Ovary (tissue), 10 donors: ENCODE measurements at places on chromosomes 7 and 10.

DNA sequence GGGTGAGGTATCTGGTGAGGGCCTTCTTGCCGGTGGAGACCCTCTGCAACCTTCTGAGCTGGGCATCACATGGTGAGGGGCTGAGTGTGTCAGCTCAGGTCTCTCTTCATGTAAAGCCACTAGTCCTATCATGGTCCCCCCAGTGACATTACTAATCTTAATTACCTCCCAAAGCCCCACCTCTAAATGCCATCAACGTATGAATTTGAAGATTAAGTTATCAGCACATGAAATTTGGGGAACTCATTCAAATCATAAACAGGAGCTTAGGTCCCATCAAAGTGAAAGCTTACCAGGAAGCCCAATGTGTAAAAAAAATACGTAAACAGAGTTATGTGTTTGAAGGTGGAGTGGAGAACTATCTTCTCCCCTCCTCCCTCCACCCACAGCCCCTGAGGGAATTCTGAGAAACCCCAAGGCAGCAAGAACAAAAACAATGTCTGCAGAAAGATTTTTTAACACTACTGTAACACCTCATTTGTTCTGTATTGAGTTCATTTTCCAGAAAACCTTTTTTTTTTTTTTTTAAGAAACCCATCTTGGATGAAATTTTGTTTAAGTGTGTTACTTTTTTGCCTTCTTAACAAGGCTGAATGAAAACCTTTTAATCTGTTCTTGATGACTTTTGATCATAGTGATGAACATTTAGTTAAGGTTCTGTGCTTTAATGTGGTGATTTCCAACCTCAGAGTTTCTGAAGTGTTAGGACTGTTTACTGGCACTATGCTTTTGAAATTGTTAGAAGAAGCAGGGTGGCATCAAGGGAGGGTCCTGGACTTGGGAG is 19.1 kb upstream of the PCGF5 start:
- DNase-seq, result no peak

- peak; percentile 51 for DNase-seq
Measured at GRCh38 chr10:116737627-116738327, 4.6 kb downstream of the HSPA12A start.

DNA sequence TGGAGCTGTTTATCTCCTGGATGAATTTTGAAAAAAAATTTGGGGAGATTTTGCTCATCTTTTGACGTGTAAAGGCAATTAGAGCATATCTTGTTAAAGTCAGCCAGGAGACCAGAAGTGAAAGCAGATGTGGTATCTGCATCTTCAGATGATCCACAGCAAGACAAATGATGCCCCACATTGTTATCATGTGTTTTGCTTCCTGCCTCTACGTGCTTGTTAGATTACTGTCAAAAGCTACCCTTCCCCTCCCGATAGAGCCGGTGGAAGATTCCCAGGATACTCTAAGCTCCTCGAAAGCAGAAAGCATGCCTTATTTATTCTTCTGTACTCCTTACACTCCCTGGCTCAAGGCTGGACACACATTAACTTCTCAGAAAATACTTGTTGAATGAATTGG is 12.9 kb downstream of the COL17A1 start:
- no peak for DNase-seq

DNA sequence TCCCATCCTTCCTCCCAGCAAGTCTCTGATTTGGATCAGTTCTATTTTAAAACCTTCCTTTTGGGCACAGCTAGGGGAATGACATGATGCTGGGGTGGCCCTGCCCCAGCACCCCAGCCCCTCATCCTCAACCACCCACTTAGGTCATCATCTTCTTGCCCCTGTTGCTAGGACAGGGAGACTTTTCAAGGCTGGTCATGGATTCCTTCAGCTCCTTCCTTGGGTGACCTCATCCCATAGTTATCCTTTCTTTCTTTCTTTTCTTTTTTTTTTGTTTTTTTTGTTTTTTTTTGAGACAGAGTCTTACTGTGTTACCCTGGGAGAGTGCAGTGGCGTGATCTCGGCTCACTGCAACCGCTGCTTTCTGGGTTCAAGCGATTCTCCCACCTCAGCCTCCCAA is 127.2 kb downstream of the WDFY4 start:
- DNase-seq, result no peak
